Sigmoid colon (tissue), 7 donors: ENCODE measurements at places on chromosomes 16 and 17. TPM values are rescaled to one million over a fixed set of nuclear protein-coding genes. Genes with fewer than 3 reads are reported as not detected.

DNA sequence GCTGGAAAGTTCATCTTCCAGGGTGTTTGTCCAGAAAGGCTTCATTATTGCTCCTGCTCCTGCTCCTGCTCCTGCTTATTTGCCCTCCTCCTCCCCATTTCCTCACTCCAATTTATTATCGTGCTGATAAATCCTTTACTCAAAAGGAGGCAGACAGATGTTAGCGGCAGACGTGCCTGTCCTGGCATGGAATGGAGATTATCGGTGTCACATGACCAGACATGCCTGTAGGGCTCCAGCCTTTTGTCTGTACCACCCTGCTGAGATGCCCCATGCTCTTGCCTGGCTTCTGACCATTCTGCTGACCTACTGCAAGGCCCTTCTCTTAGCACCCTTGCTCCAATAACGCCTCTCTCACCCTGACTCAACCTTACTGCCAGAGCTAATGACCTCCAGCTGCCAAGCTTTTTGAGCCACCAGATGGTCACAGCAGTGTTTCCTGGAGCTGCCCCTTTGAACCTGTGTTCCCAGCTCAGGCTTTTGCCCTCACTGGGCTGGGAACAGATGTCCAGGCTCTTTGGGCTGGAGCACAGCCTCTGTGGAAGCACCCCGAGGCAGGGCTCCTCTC, 12.8 kb downstream of the DNAH9 start:
- no peak for DNase-seq
- H3K4me1 ChIP-seq, result peaks cover 14% of the 10 kb centered on the region
- H3K4me3 ChIP-seq, result no peak overlapping the region
- no peak overlapping the region for H3K27ac ChIP-seq

- peaks cover 6% of the 10 kb centered on the region for H3K4me1 ChIP-seq
- no peak for DNase-seq
- H3K36me3 ChIP-seq, result no peaks in the 10 kb centered on the region
Observed at GRCh38 chr17:48460052-48460451, 30.0 kb upstream of the SKAP1 start.

- H3K4me1 ChIP-seq, result peaks cover 76% of the 10 kb centered on the region
- H3K36me3 ChIP-seq, result no peaks in the 10 kb centered on the region
- peak overlapping the region; percentile 90 for H3K27ac ChIP-seq
- no peak overlapping the region for H3K4me3 ChIP-seq
- H3K27me3 ChIP-seq, result no peaks in the 10 kb centered on the region
Observed at GRCh38 chr16:17346621-17347569, 123.9 kb downstream of the XYLT1 start.

- peak; percentile 66 for DNase-seq
- peak overlapping the region; percentile 87 for H3K4me3 ChIP-seq
- H3K36me3 ChIP-seq, result no peaks in the 10 kb centered on the region
- H3K27ac ChIP-seq, result no peak overlapping the region
- H3K4me1 ChIP-seq, result peaks cover 44% of the 10 kb centered on the region
Observed at GRCh38 chr16:67249178-67250044, 632 bp downstream of the SLC9A5 start.

- H3K27ac ChIP-seq, result no peak overlapping the region
- DNase-seq, result no peak
- no peaks in the 10 kb centered on the region for H3K36me3 ChIP-seq
Observed at GRCh38 chr16:80387318-80387921, 153.4 kb upstream of the DYNLRB2 start.

GRCh38 chr17:4959261-4959965, 8.2 kb downstream of the SPAG7 start:
- no peaks in the 10 kb centered on the region for H3K27me3 ChIP-seq
- DNase-seq, result no peak
- peaks cover 39% of the 10 kb centered on the region for H3K36me3 ChIP-seq
- no peak overlapping the region for H3K4me3 ChIP-seq

GRCh38 chr17:31131299-31131698, 36.5 kb downstream of the NF1 start:
- no peak for DNase-seq
- peaks cover 8% of the 10 kb centered on the region for H3K4me1 ChIP-seq
- H3K4me3 ChIP-seq, result no peak overlapping the region
- H3K27me3 ChIP-seq, result no peaks in the 10 kb centered on the region

GRCh38 chr17:64255764-64256163, 7.3 kb downstream of the TEX2 start:
- no peaks in the 10 kb centered on the region for H3K36me3 ChIP-seq
- peaks cover 20% of the 10 kb centered on the region for H3K4me1 ChIP-seq
- no peak overlapping the region for H3K4me3 ChIP-seq
- DNase-seq, result no peak
- no peak overlapping the region for H3K27ac ChIP-seq

GRCh38 chr17:6651354-6651918, at the start of the genes C17orf100 and MED31:
C17orf100 (plus strand) TSS chr17:6651762; CDS start chr17:6651914, 152 bp downstream.
MED31 (minus strand) TSS chr17:6651605; CDS start chr17:6651528, 77 bp downstream.
- peak within 1 kb of the TSS; percentile 88 for H3K27ac ChIP-seq
- peak; percentile 97 for DNase-seq
- peaks cover 36% of the 10 kb centered on the region for H3K27me3 ChIP-seq
- peak within 1 kb of the TSS; percentile 78 for H3K4me3 ChIP-seq
- no peaks in the 10 kb centered on the region for H3K36me3 ChIP-seq

- no peaks in the 10 kb centered on the region for H3K36me3 ChIP-seq
- no peaks in the 10 kb centered on the region for H3K27me3 ChIP-seq
- DNase-seq, result no peak
- H3K4me3 ChIP-seq, result no peak overlapping the region
Observed at GRCh38 chr16:14961405-14962186, 13.2 kb upstream of the PDXDC1 start.

GRCh38 chr17:80835816-80836657, 155.6 kb upstream of the CHMP6 start:
- no peaks in the 10 kb centered on the region for H3K36me3 ChIP-seq
- H3K4me3 ChIP-seq, result no peak overlapping the region

- no peak overlapping the region for H3K4me3 ChIP-seq
- DNase-seq, result peak; percentile 35
- no peaks in the 10 kb centered on the region for H3K27me3 ChIP-seq
Observed at GRCh38 chr17:76088041-76088867, 9.3 kb downstream of the ZACN start.

DNA sequence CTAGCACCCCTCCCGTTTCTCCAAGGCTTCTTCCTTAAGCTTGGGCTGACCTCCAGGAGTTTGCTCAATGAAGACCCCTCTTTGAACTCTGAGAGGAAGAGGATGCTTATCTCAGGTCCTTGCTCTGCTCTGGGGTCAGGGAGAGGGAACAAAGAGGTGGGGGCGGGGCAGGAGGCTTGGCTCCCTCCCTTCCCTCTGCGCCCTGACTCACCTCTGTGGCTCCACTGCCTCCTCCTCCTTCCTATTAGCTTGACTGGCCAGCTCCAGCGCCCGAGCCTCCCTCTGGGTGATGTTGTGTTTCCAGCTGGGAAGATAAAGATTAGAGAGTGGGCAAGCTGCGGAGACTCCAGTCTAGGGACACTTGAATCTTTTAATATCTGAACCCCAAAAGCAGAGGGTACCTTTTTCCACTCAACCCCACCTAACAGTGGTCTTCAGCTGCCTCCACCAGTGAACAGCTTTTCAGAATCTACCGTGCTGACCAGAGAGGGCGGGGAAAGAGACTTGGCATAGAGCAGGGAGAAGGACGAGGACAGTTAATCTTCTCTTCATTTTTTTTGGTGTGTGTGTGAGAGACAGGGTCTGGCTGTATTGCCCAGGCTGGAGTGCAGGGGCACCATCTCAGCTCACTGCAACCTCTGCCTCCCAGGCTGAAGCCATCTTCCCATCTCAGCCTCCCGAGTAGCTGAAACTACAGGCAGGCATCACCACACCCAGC, 6.7 kb downstream of the GIP start:
- no peaks in the 10 kb centered on the region for H3K27me3 ChIP-seq
- no peak overlapping the region for H3K27ac ChIP-seq
- H3K4me3 ChIP-seq, result no peak overlapping the region
- DNase-seq, result no peak
- H3K36me3 ChIP-seq, result no peaks in the 10 kb centered on the region

GRCh38 chr16:76835339-76835738, 355.7 kb upstream of the MON1B start:
- no peaks in the 10 kb centered on the region for H3K36me3 ChIP-seq
- no peak overlapping the region for H3K27ac ChIP-seq
- no peaks in the 10 kb centered on the region for H3K27me3 ChIP-seq

DNA sequence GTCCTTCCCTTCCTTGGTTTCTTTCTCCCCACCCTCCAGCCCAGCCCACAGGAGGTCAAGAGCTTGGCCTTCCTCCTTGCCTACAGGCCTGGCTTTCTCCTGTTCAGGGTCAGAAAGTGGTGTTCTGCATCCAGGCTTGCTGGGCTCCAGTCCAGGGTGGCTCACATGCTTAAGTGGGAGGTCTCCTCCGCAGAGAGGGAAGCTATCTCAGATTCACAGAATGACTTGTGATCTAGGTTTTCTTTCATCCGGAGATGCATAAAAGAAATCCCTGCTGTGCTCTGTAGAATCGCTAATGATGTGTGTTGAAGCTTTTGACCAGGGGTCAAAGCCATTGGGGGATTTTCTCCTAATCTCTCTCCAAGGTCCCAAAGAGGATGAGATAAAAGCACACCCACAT, 382.3 kb upstream of the EEF2KMT start:
- no peaks in the 10 kb centered on the region for H3K27me3 ChIP-seq
- DNase-seq, result no peak
- H3K4me1 ChIP-seq, result no peaks in the 10 kb centered on the region
- no peak overlapping the region for H3K4me3 ChIP-seq

DNA sequence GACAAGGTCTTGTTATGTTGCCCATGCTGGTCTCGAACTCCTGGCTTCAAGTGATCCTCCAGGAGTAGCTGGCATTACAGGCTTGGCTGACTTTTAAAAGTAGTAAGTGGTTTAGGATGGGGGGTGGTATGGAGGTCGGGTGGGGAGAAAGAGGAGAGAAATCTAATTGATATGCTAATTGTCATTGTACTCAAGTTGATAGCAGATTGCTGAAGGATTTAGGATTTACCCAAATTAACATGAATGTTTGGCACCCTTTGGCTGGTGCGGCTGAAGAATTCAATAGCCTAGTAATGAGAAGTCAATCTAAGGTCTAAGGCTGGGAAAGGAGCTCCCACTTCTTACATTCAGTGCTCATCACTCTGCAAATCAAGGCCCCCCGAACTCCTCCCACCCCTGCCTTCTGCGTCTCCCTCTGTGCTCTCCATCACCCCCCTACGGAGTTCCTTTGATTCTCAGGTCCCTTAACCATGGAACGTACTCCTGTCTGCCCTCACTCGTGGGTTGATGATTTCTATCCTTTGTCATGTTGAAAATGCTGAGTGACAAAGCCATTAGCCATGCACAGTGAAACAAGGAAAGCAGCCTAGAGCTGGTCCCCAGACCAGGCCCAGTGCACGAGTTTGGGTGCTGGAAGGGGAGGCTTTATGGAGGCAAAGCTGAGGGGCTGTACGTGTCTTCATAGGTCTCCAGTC, 17.3 kb downstream of the CDH13 start:
- H3K36me3 ChIP-seq, result no peaks in the 10 kb centered on the region
- no peak overlapping the region for H3K4me3 ChIP-seq
- peak; percentile 34 for DNase-seq
- no peaks in the 10 kb centered on the region for H3K27me3 ChIP-seq
- H3K4me1 ChIP-seq, result no peaks in the 10 kb centered on the region
- H3K27ac ChIP-seq, result no peak overlapping the region

DNA sequence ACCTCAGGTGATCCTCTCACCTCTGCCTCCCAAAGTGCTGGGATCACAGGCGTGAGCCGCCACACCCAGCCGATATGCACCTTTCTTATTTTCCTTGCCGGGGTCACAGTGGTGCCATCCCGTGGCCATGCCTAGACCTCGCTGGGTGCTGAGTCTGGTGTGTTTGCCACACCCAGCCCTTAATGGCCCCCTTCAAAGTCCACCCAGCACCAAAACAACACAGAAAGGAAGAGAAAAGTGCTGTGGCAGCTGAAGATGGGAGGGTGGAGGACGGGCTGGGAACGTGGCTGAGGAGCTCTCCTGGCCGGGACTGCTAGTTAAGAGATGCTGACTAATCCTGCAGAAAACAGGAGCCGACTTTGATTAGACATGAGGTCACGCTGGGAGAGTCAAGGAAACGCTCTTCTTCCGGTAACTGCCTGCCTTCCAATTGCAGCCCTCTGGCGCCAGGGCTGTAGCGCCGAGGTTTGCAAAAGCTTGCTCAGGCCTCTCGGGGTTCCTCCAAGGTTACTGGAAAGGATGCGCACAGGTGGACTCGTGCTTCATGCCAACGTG, 10.9 kb downstream of the SLC43A2 start:
- no peak for DNase-seq
- H3K4me3 ChIP-seq, result no peak overlapping the region
- no peak overlapping the region for H3K27ac ChIP-seq
- H3K4me1 ChIP-seq, result no peaks in the 10 kb centered on the region
- H3K27me3 ChIP-seq, result no peaks in the 10 kb centered on the region

GRCh38 chr17:79220713-79221291, 146.2 kb downstream of the ENGASE start:
- no peaks in the 10 kb centered on the region for H3K36me3 ChIP-seq
- H3K27ac ChIP-seq, result no peak overlapping the region
- no peaks in the 10 kb centered on the region for H3K4me1 ChIP-seq
- H3K27me3 ChIP-seq, result no peaks in the 10 kb centered on the region

DNA sequence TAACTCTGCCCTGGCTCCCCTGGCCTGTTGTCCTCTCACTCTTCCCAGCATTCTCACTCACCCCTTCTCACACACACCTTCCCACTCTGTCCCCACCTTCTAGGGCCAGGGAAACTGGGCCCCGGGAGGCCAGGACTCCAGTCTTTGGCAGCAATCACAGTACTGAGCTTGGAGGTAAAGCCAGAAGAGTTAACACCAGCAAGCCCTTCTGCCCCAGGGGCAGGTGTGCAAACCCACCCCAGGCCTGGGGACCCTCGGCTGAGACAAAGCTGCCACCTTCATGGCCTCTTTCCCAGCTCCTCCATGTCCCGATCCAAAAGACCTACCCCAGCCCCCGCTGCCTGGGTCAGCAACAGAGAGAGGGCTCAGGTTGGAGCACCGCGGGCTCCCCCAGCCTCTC, 36.9 kb upstream of the MLKL start:
- no peak for DNase-seq
- H3K36me3 ChIP-seq, result no peaks in the 10 kb centered on the region
- no peaks in the 10 kb centered on the region for H3K4me1 ChIP-seq
- H3K27ac ChIP-seq, result no peak overlapping the region
- no peak overlapping the region for H3K4me3 ChIP-seq
- no peaks in the 10 kb centered on the region for H3K27me3 ChIP-seq

- peaks cover 14% of the 10 kb centered on the region for H3K4me1 ChIP-seq
- H3K27ac ChIP-seq, result no peak overlapping the region
- no peak for DNase-seq
- no peak overlapping the region for H3K4me3 ChIP-seq
- no peaks in the 10 kb centered on the region for H3K27me3 ChIP-seq
- H3K36me3 ChIP-seq, result no peaks in the 10 kb centered on the region
Observed at GRCh38 chr16:14007450-14007849, 63.7 kb upstream of the MRTFB start.

DNA sequence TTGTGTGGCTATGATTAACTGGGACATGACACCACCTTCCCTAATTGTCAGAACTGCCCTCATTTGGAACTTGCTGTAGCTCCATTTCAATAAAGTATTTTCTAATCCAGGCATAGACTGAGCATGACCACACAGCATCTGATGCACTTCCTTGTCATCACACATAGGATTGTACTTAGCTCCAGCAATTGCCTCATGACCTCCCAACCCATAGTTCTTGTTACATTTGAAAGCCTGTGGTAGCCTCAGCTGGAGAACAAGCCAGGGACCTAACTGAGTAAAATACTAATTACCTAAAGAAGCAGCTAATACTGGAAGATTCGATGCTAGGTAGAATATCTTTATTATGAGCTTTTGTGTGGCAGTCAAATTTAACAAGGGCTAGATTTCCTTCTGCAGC, 187.3 kb upstream of the KIF2B start:
- H3K27ac ChIP-seq, result no peak overlapping the region
- no peak overlapping the region for H3K4me3 ChIP-seq
- no peaks in the 10 kb centered on the region for H3K27me3 ChIP-seq
- H3K36me3 ChIP-seq, result no peaks in the 10 kb centered on the region

Gene BLMH
- 19.3 TPM for total RNA-seq

Gene B3GNT9
- 18.8 TPM for total RNA-seq

Gene GAN
- 12.5 TPM for total RNA-seq

Gene CES5A
- total RNA-seq, result not detected

Gene KRTAP4-5
- not detected for total RNA-seq

Gene SLC47A1
- total RNA-seq, result 0.83 TPM

Gene SLC16A13
- 1.1 TPM for total RNA-seq
